ENCODE measurements at places on chromosomes 3 and 15. TPM values are rescaled to one million over a fixed set of nuclear protein-coding genes. Genes with fewer than 3 reads are reported as not detected.

The SLC7A14 gene
- total RNA-seq: 0.09 TPM

The PARP16 gene
- total RNA-seq: 15.5 TPM

The VEPH1 gene
- 8.8 TPM for total RNA-seq

The DNASE1L3 gene
- total RNA-seq: not detected

The FGF12 gene
- total RNA-seq: 3.0 TPM

The ACAN gene
- 0.30 TPM for total RNA-seq

The ATOSA gene
- total RNA-seq: 15.8 TPM

The SEMA3B gene
- 2.9 TPM for total RNA-seq

The CAMK1 gene
- 22.5 TPM for total RNA-seq

The HEMK1 gene
- total RNA-seq: 22.8 TPM

The DISP2 gene
- 2.0 TPM for total RNA-seq

The DLL4 gene
- total RNA-seq: 2.0 TPM

GRCh38 chr3:197006860-197007259 lies 22.8 kb downstream of the MELTF start:
- no peak for DNase-seq
- H3K27ac ChIP-seq: no peak overlapping the region
- H3K4me1 ChIP-seq: peaks cover 9% of the 10 kb centered on the region
- no peak overlapping the region for H3K4me3 ChIP-seq

GRCh38 chr3:102573483-102574028 lies 138.7 kb downstream of the ZPLD1 start:
- H3K36me3 ChIP-seq: no peaks in the 10 kb centered on the region
- no peak for DNase-seq

GRCh38 chr15:96333131-96334016 lies 2.9 kb downstream of the NR2F2 start:
- peaks cover 49% of the 10 kb centered on the region for H3K4me1 ChIP-seq
- peak overlapping the region; percentile 98 for H3K27ac ChIP-seq
- peaks cover 60% of the 10 kb centered on the region for H3K36me3 ChIP-seq
- H3K27me3 ChIP-seq: peaks cover 72% of the 10 kb centered on the region
- H3K4me3 ChIP-seq: peak overlapping the region; percentile 96

DNA sequence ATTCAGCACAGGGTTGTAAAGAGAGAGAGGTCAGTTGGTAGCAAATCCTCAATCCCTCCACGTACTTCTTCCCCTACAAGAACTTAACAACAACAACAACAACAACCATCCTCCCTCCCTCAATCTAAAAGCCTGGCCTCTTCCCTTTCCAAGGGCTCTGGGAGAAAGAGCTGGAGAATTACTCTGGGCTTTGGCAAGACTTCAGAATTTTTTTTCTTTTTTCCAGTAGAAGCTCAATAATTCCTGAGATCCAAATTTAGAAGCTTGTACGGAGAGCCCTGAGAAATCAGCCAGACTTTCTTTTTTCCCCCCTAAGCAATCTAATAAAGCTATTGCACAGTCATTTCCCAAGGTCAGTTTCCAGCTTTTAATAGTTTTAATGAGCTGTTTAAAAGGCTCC lies 95.8 kb upstream of the CACNA2D3 start:
- no peak for DNase-seq
- no peak overlapping the region for H3K4me3 ChIP-seq
- no peak overlapping the region for H3K27ac ChIP-seq
- H3K27me3 ChIP-seq: no peaks in the 10 kb centered on the region
- peaks cover 3% of the 10 kb centered on the region for H3K36me3 ChIP-seq
- no peaks in the 10 kb centered on the region for H3K4me1 ChIP-seq

GRCh38 chr3:113695431-113695785 lies 1.0 kb downstream of the USF3 start:
- H3K4me1 ChIP-seq: peaks cover 18% of the 10 kb centered on the region
- no peaks in the 10 kb centered on the region for H3K27me3 ChIP-seq
- H3K4me3 ChIP-seq: peak overlapping the region; percentile 95

GRCh38 chr15:35583863-35584528 lies 38.0 kb upstream of the DPH6 start:
- no peak overlapping the region for H3K4me3 ChIP-seq
- H3K4me1 ChIP-seq: no peaks in the 10 kb centered on the region
- no peak overlapping the region for H3K27ac ChIP-seq
- DNase-seq: no peak
- H3K27me3 ChIP-seq: no peaks in the 10 kb centered on the region
- no peaks in the 10 kb centered on the region for H3K36me3 ChIP-seq

- no peaks in the 10 kb centered on the region for H3K36me3 ChIP-seq
- no peaks in the 10 kb centered on the region for H3K4me1 ChIP-seq
- no peak for DNase-seq
- no peaks in the 10 kb centered on the region for H3K27me3 ChIP-seq
- no peak overlapping the region for H3K4me3 ChIP-seq
- H3K27ac ChIP-seq: no peak overlapping the region
Measured at GRCh38 chr3:27133060-27133459, 236.1 kb downstream of the NEK10 start.

DNA sequence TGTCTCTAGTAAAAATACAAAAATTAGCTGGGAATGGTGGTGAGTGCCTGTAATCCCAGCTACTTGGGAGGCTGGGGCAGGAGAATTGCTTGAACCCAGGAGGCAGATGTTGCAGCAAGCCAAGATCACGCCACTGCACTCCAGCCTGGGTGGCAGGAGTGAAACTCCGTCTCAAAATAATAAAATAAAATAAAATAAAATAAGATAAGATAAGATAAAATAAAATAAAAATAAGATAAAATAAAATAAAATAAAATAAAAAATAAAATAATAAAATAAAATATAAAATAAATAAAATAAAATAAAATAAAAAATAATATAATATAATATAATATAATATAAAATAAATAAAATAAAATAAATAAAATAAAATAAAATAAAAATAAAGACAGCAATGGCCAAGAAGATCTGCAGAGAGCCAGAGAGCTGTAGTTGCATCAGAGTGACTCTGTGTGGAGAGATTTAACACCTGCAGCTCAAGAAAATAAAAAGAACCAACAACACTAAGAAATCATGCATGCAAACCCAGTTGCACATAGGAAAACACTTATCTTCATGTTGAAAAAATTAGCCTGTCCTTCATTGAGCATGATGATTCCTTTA lies 25.9 kb downstream of the LIPH start:
- no peak overlapping the region for H3K4me3 ChIP-seq
- H3K4me1 ChIP-seq: no peaks in the 10 kb centered on the region
- H3K36me3 ChIP-seq: no peaks in the 10 kb centered on the region
- no peak overlapping the region for H3K27ac ChIP-seq
- no peak for DNase-seq

GRCh38 chr3:49723296-49723627 lies 489 bp downstream of the GMPPB start:
- peak overlapping the region; percentile 96 for H3K27ac ChIP-seq
- no peak for DNase-seq
- peak overlapping the region; percentile 98 for H3K4me3 ChIP-seq
- peaks cover 8% of the 10 kb centered on the region for H3K36me3 ChIP-seq

DNA sequence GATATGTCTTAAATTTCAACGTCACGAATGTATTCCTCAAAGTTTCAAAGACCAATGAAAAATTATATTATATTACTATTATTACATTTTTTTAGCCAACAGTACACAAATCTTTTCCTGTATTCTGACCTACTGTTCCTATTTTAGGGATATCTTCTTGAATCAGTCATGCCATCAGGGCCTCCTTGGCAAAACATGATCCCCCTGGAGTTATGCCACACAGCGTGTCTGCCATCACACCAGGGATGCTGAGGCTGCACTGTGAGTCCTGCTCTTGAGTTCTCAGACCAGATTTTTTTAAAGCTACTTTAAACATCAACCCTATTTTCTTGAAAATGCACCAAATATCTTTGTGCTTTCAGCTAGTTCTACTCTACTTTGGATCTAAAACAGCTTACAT lies 425.9 kb upstream of the ZNF385D start:
- no peaks in the 10 kb centered on the region for H3K27me3 ChIP-seq
- no peak for DNase-seq
- H3K4me3 ChIP-seq: no peak overlapping the region
- no peak overlapping the region for H3K27ac ChIP-seq

- H3K27me3 ChIP-seq: no peaks in the 10 kb centered on the region
- no peak for DNase-seq
- peaks cover 2% of the 10 kb centered on the region for H3K36me3 ChIP-seq
- H3K27ac ChIP-seq: no peak overlapping the region
- H3K4me1 ChIP-seq: no peaks in the 10 kb centered on the region
- H3K4me3 ChIP-seq: no peak overlapping the region
Measured at GRCh38 chr15:52667597-52667996, 11.6 kb downstream of the ATOSA start.

GRCh38 chr15:70439304-70439877 lies 324.0 kb downstream of the UACA start:
- peaks cover 21% of the 10 kb centered on the region for H3K4me1 ChIP-seq
- H3K36me3 ChIP-seq: no peaks in the 10 kb centered on the region
- no peak for DNase-seq
- no peak overlapping the region for H3K4me3 ChIP-seq
- H3K27ac ChIP-seq: no peak overlapping the region

DNA sequence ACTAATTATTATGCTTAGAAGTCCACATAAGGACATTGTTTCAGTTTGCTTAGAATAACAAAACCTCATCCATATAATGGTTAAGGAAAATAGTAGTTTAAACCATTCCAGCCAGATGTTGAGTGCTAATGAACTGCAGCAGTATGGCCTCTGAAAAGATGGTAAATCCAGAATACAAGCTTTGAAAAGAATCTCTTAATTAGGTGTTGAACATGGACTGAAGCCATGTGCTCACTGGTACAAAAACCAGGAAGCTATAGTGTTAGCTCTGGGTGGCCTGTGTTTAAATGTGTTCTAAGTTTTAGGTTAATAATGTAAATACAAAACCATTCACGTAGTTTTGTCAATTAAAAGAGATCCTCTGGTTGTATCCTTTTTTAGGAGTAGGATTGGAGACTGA lies 78.2 kb downstream of the GALK2 start:
- no peak overlapping the region for H3K27ac ChIP-seq
- no peak for DNase-seq
- H3K36me3 ChIP-seq: peaks cover 15% of the 10 kb centered on the region
- no peak overlapping the region for H3K4me3 ChIP-seq
- H3K27me3 ChIP-seq: no peaks in the 10 kb centered on the region

GRCh38 chr3:32037932-32038267 lies 56.4 kb downstream of the ZNF860 start:
- H3K27me3 ChIP-seq: no peaks in the 10 kb centered on the region
- peaks cover 7% of the 10 kb centered on the region for H3K4me1 ChIP-seq
- peaks cover 5% of the 10 kb centered on the region for H3K36me3 ChIP-seq
- no peak for DNase-seq
- peak overlapping the region; percentile 93 for H3K27ac ChIP-seq

DNA sequence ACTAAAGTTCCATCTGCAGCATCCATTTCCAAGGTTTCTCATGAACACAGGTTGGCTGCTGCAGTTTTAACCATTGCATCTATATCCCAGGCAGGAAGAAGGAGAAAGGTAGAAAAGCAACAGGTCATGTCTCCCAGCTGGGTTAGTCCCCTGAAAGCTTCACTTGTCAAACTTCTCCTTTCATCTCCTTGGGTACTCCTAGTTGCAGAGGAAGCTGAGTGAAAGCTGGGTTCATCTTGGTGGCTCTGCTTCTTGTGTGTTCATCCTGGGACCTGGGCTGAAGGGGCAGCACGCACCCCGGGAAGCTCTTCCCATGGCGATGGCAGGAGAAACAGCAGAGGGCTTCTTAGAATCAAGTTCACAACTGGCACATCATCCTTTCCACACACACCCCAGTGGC lies 61.3 kb upstream of the NR2C2 start:
- no peak overlapping the region for H3K27ac ChIP-seq
- H3K27me3 ChIP-seq: peaks cover 8% of the 10 kb centered on the region
- no peak for DNase-seq
- peaks cover 4% of the 10 kb centered on the region for H3K4me1 ChIP-seq
- no peak overlapping the region for H3K4me3 ChIP-seq
- no peaks in the 10 kb centered on the region for H3K36me3 ChIP-seq

GRCh38 chr3:180117381-180118163 lies 80.8 kb upstream of the PEX5L start:
- H3K4me1 ChIP-seq: peaks cover 8% of the 10 kb centered on the region
- no peaks in the 10 kb centered on the region for H3K36me3 ChIP-seq
- DNase-seq: no peak
- H3K4me3 ChIP-seq: no peak overlapping the region

GRCh38 chr3:114904633-114905032 lies 242.5 kb downstream of the ZBTB20 start:
- H3K4me3 ChIP-seq: no peak overlapping the region
- DNase-seq: no peak
- H3K27ac ChIP-seq: no peak overlapping the region
- H3K4me1 ChIP-seq: peaks cover 29% of the 10 kb centered on the region

DNA sequence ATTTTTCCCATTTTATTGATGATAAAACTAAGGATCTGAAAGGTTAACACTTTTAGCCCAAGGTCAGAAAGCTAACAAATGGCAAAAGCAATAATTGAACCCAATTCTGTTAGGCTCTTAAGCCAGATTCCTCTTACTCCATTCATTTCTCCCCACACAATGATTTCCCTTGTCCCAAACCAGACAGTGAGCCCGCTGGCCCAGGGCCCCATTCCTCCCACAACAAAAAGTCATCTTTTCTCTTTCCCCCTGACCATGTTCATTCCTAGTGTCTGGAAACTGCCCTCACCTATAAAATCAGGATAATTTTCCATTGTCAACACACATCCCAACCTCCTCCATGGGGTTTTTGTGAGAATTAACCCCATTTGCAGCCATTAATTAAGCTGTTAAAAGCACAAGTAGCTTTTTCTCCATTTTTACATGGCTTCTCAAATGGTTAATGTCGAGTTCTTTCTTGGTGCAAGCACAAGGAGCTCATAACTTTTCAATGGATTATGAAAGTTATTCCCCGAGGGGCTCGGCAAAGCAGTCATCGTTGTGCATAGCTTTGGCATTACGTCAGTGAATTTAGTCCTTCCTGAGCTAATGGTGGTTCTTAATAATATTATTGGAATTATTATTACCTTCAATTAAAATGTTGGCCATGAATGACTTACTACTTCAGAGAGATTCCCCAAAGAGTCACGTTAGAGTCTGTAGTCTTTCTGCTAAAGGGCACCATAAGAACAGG lies 151.0 kb upstream of the WNT5A start:
- H3K36me3 ChIP-seq: no peaks in the 10 kb centered on the region
- peaks cover 6% of the 10 kb centered on the region for H3K4me1 ChIP-seq
- DNase-seq: no peak
- H3K4me3 ChIP-seq: no peak overlapping the region

- no peak overlapping the region for H3K4me3 ChIP-seq
- H3K27ac ChIP-seq: no peak overlapping the region
- H3K27me3 ChIP-seq: no peaks in the 10 kb centered on the region
- DNase-seq: no peak
Measured at GRCh38 chr3:81497572-81498251, 263.7 kb downstream of the GBE1 start.

- no peak overlapping the region for H3K27ac ChIP-seq
- no peak for DNase-seq
- H3K27me3 ChIP-seq: no peaks in the 10 kb centered on the region
- H3K4me1 ChIP-seq: peaks cover 36% of the 10 kb centered on the region
Measured at GRCh38 chr3:59128685-59129084, 78.9 kb upstream of the CFAP20DC start.

DNA sequence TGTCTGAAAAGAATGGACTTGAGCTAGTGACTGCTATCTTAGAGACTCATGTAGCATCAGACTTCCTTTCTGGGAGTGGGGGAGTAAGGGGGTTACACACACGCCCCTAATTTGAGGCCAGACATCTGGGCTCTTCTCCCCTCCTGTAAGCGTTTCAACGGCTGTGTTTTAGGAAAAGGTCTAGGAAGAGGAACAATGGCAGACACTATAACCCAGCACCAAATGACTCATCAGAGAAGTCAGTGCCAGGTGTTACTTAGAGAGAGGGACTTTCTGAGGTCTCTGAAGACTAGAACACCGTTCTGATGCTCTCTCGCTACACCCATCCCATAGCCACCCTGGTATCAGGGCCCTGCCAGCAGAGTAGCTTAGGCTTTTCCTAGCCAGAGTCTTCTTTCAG lies 65.5 kb downstream of the SSUH2 start:
- peaks cover 9% of the 10 kb centered on the region for H3K4me1 ChIP-seq
- H3K4me3 ChIP-seq: no peak overlapping the region
- no peak for DNase-seq
- H3K27ac ChIP-seq: no peak overlapping the region
- no peaks in the 10 kb centered on the region for H3K27me3 ChIP-seq
- H3K36me3 ChIP-seq: peaks cover 5% of the 10 kb centered on the region

All from neural crest cell (in vitro differentiated cells).